Tongue (tissue), 3 donors: ENCODE measurements at places on chromosomes 11 and 22.
A peak's percentile ranks its signal among the peaks of the same experiment; 100 is the strongest.

- DNase-seq = no peak
Observed at GRCh38 chr11:29507376-29507775, 509.5 kb downstream of the KCNA4 start.

DNA sequence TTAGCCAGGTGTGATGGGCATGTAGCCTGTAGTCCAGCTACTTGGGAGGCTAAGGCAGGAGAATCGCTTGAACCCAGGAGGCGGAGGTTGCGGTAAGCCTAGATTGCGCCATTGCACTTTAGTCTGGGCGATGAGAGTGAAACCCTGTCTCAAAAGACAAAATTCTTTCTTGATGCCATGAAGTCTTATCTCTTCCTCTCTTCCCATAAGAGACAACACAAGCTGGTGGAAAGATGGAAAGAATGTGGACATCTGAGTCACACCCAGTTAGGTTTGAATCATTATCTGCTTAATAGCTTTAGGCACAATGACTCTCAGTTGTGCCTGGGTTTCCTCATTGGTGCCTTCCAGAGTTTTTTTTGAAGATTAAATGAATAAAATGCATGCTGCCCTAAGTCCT is 35.3 kb downstream of the KREMEN1 start:
- no peak for DNase-seq

GRCh38 chr22:49803737-49804375 is 23.8 kb downstream of the BRD1 start:
- no peak for DNase-seq

GRCh38 chr11:102427068-102427467 is 25.5 kb downstream of the TMEM123 start:
- no peak for DNase-seq

DNA sequence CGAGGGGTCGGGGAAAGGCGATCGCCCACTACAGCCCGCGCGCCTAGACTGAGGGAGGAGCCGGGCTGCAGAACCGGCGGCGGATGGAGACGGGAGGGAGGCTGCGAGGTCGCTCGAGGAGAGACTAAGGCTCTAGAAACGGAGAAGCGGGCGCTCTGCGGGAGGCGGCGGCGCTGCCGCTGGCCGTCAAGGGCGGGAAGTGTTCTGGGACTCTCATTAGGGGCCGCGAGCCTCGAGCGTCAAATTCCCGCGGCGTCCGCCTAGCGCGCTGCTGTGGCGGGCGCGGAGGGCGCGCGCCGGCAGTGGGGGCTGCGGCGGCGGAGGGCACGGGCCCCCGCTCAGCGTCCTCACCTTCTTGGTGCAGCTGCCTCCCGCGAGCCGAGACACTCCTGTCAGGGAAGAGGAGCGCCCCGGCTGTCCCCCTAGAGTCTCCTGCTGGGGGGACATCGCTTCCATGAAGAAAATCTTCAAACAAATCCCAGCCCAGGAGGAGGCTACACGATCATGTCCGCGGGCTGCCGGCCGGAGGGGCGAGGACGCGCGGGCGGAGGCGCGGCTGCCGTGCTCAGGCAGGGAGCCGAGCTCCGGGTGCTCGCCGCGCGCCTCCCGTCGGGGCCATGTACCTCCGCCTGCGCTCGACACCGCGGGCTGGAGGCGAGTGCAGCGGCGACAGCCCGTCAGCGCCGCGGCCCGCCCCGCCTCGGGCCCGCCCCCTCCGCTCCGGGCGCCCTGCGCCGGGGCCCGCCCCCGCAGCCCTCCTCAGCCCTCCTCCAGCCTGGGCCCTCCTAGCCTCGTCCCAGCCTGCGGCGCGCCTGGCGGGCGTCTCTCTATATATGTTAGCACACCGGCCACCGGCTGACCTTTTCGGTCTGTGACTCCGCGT is at the start of gene ARHGAP20:
Gene ARHGAP20 (minus strand): TSS at position 662 of the 883 bp plus-strand sequence. CDS start 206 bp downstream, at position 456.
- peak; percentile 85 for DNase-seq

DNA sequence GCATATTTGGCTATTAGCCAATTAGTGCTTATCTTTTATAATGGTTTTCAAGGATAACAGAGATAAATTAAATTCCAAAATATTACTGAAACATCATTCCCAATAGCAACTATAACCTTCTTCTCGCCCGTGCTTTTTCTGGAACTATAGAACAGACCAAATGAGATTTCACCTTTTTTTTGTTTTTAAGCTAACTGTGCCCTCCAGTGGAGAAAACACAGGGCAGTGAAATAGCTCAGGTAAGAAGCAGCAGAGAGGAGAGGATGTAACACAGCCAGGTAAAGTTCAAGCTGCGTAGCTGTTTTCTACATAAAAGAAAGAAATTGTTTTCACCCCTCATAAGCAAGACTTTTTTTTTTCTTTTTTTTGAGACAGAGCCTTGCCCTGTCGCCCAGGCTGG is 28.2 kb downstream of the HSD17B12 start:
- no peak for DNase-seq

DNA sequence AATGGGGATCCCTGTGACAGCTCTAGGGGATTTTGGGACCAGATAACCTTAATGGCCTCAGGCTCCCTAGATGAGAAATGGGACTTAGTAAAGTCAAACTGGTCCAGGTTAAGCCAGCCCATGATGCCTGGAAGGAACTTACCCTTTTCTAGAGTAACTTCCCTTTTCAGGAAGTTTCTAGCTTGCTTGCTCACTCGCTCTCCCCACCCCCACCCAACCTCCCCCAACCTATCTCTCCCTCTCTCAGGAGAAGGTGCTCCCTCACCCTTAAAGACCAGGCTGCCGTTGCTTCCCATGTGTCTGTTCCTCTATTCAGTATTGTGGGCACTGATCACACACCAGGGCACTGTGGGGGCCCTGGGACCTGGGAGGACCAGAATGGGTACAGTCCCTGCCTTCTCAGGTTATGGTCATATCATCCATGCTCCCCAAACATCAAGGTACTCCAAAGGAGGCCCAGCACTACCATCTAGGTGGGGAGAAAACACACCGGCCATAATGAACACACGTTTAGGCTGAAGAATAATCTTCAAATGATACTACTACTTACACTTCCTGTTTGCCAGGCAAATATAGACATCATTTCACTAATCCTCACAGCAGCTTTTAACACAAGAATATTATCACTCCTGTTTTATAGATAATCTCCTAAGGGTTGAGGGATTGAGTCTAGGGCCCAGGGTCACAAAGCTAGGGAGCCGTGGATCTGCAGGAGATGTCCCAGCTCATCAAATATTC is 18.2 kb downstream of the KCNQ1OT1 start:
- DNase-seq = no peak

- no peak for DNase-seq
Observed at GRCh38 chr11:126404367-126404766, 48.9 kb downstream of the ST3GAL4 start.

DNA sequence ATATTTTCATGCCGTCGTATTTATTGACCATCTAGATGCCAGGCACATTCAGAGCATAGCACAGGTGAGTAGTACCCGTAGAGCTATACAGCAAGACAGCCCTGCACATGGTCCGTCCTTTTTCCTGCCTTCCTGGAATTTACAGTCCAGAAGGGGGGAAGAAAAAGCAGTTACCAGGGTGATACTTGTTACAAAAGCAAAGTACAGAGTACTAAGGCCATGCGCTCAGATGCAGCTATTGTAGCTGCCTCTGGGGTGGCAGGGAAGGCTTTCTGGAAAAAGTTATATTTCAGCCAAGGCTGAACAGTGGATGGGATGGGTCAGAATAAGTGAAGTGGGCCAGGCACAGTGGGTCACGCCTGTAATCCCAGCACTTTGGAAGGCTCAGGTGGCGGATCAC is 36.2 kb downstream of the JHY start:
- DNase-seq = no peak

- DNase-seq = no peak
Observed at GRCh38 chr11:118606157-118606843, 1.1 kb upstream of the PHLDB1 start.
